ENCODE measurements at places on chromosomes 2 and 18.

- DNase-seq, result no peak
Observed at GRCh38 chr2:232238596-232238995, 140.0 kb upstream of the ALPP start.

- DNase-seq, result no peak
Observed at GRCh38 chr2:209240204-209240603, 183.6 kb upstream of the MAP2 start.

DNA sequence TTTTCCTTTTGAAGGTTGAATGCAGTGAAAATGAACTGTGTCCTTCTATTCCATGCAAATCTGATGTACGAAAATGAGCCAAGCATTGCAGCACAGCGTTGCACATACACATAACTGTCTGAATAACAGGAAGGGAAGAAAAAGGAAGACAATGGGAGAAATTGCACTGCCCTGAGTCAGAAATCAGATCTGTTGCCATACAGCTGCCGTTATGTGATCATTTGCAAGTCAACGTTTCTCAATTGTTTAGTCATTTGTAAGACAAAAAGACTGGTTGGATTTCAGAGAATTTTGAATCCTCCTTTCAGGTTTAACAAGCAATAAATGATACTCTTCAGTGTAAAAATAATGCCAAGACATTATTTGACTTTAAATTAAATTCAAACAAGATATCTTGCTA lies 284.1 kb downstream of the DSEL start:
- peak; percentile 17 for DNase-seq

DNA sequence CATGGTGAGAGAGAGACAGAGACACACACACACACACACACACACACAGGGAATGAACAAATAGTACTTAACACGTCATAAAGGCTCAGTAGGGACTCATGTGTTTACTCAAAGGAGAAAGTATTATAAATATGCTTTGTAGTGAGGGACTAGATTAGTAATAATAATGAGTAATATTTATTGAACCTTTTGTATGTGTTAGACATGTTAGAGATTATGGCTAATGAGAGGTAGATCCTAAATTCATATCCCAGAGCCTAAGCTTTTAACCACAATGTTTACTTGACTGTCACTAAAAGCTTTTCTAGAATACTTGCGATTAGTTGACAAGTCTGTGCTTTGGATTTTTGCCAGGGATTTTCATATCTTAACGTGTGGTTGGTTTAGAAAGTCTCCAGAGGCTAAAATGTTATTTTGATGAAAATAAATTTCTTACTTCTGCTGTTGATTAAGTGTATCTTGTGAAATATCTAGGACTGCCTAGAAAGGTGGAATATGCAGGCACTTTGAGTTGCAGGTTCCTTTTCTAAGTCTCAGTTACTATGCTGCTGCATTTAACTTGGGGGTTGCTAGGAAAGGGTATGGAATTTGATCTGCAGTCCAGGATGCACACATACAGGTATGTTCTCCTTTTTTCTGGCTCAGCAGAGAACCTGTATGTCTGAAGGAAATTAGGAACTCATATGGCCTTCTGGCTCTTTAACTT lies 64.5 kb downstream of the UBR3 start:
- DNase-seq, result no peak

DNA sequence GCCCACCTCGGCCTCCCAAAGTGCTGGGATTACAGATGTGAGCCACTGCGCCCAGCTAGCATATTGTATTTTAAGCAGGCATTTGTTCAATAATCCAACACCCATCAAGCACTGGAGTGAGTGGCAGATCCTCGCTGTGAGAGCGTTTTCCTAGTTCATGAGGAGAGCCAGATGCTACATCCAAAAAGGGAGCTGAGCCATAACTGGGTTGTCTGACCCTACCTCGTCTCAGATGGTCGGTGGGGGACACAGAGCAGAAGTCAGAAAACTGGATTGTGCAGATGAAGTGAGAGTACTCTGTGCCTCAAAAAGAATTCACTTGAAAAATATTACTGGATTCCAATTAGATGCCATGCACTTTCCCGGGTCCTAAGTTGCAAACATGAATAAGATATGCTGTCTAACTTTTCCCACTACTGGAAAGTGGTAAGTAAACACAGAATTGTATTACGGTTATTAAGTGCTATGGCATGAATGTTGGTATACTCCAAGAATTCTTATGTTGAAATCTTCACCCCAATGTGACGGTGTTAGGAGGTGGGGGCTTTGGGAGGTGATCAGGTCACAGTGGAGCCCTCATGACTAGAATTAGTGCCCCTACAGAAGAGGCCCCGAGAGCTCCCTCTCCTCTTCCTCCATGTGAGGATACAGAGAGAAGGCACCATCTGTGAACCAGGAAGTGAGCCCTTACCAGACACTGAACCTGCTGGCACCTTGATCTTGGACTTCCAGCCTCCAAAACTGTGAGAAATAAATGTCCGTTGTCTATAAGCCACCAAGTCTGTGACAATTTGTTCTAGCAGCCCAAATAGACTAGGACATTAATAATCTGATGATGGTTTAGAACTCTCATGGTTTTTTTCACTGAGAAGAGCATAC lies 21.5 kb downstream of the SOWAHC start:
- no peak for DNase-seq

All from RPMI7951 (cell line).